Heart left ventricle (tissue), 16 donors: ENCODE measurements at places on chromosomes 2 and 18. TPM values are rescaled to one million over a fixed set of nuclear protein-coding genes. Genes with fewer than 3 reads are reported as not detected.

NTSR2 gene
- total RNA-seq = not detected

YPEL5 gene
- total RNA-seq = 90.6 TPM

CCT4 gene
- total RNA-seq = 58.2 TPM

ARPC2 gene
- total RNA-seq = 131 TPM

DAPL1 gene
- not detected for total RNA-seq

ABCB11 gene
- not detected for total RNA-seq

DNA sequence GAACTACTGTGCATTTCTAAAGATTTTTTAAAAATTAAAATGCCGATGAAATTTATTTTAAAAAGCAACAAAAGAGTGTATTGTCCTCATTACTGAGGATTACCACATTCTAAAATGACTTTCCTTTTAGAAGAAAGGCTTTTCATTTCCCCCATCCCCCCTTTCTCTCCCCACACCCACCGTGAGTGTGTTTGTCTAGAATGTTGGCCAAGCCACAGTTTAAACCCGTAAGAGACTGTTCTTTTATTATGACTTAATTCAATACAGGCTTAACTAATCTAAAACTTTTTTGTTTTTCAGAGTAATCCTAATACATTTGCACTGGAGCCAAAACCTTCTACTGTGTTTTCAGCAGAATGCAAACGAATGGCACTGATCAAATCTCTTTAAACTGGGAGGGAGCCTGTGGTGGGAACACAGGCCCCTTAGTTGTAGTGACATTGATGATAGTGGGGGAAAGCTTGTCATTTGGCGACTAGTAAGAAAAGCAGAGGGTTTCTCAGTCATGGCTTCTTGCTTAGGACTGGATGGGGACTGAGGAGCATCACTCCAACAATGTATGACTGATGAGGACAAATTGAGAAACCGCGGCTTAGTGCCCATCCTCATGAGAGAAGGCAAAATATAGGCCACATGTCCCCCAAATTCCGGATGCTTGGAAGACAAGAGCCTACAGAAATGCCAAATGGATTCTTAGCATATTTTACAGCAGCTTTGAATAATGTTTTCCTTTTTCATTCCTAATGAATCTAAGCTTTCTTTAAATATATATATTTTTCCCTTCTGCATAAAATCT lies 154.0 kb upstream of the SMIM21 start:
- H3K4me3 ChIP-seq = no peak overlapping the region
- no peaks in the 10 kb centered on the region for H3K36me3 ChIP-seq
- H3K4me1 ChIP-seq = no peaks in the 10 kb centered on the region

DNA sequence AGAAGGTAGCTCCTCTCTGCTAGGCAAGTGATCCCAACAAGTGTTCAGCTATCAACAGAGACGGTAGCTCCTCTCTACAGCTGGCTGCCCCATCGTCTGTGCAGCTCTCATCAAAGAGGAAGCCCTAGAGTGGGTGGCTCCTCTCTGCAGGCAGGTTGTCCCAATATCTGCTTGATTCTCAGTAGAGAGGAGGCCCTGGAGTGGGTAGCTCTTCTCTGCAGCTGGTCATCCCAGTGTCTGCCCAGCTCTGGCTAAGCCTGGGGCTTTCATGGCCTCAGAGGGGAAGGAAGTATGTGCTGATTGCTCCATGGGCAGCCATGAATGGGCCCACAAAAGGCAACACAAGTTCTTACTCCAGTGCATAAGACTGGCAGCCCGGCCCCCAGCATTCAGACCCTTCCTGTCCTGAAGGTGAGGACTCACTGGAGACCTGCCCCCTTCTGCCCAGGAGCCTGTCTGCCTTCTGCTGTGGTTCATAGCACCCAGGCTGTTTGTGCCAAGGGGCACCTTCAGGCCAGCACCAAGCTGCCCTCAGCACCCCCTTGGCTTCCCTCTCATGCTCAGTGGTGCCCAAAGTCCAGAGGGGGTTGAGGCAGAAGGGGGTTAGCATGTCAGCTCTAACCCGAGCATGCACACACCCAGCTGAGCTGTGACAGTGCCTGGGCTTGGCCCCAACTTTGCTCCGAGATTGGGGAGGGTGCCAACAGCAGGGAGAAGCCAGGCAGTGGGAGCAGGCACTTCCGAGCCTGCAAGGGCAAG lies 48.9 kb downstream of the CCDC68 start:
- H3K27me3 ChIP-seq = no peaks in the 10 kb centered on the region
- H3K36me3 ChIP-seq = peaks cover 7% of the 10 kb centered on the region
- no peak overlapping the region for H3K27ac ChIP-seq

GRCh38 chr2:48341551-48342133 lies 188.3 kb upstream of the STON1 start:
- H3K4me1 ChIP-seq = no peaks in the 10 kb centered on the region
- H3K27ac ChIP-seq = peak overlapping the region; percentile 23
- DNase-seq = no peak
- no peak overlapping the region for H3K4me3 ChIP-seq

GRCh38 chr2:112680666-112681101 lies 34.9 kb downstream of the SLC20A1 start:
- H3K27me3 ChIP-seq = no peaks in the 10 kb centered on the region
- no peak overlapping the region for H3K27ac ChIP-seq
- no peaks in the 10 kb centered on the region for H3K36me3 ChIP-seq
- DNase-seq = no peak
- no peak overlapping the region for H3K4me3 ChIP-seq
- no peaks in the 10 kb centered on the region for H3K4me1 ChIP-seq

- no peak overlapping the region for H3K27ac ChIP-seq
- H3K4me3 ChIP-seq = no peak overlapping the region
- DNase-seq = no peak
- peaks cover 5% of the 10 kb centered on the region for H3K36me3 ChIP-seq
- peaks cover 26% of the 10 kb centered on the region for H3K4me1 ChIP-seq
Observed at GRCh38 chr2:96824079-96824870, 8.2 kb downstream of the CNNM3 start.

DNA sequence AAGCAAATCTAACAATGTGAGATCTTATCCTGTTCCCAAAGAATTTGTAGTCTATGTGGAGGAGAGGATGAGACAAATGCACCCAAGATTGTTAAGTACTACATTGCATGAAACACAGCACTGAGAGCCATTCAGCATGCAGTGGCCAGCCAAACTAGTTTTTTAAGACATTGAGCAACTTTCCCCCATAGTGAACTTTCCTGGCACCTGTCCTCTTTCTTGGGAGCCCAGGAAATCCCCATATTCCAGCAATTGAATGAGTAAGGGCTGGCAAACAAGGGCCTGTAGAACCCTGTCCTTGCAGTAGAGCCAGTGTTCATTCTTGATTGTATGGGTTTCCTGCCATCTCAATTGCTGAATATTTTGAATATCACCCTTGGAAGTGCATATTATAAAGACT lies 58.8 kb upstream of the FIGN start:
- H3K4me3 ChIP-seq = no peak overlapping the region
- no peak overlapping the region for H3K27ac ChIP-seq

DNA sequence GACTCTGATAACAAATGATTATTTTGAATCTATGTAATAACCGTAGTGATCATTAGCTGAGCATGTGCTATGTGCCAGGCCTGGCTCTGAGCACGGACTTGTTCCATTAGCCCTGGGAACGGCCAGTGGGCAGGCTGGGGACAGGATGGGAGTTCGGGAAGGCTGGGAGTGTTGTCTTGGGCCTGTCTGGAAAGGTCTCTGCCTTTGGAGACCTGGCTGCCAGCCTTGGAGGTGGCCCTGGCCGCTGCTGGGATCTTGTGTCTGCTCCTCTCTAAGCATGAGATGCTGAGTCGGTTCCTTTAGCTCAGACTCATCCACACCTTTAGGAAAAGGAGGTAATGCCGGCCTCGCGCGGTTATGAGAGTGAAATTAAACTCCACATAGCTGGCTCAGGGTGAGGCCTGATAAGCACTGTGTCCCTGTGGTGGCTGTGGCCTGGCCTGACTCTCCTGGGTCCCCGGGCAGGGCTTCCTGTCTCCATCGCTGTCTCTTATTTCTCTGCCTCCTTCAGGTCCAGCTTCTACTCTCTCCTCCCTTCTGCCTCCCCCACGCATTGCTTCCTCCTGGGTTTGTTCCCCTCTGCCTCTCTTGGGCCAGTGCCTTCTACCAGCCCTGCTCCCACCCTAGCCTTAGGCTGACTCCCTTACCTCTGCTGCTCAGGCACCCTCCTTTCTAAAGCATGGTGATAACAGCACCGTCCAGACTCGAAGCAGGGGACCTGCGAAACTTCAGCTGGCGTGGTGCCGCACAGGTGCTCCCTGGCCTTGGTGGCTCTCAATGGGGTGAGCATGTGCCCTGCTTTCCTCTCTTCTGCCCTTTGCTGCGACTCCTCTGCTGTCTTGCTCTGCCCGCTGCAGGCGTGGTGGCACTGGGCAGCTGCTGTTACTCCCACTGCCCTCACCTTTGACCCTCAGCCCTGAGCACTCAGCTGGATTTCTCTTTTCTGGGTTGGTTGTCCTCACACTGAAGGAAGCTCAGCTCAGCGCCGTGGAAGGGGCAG lies 41.8 kb downstream of the NCK2 start:
- H3K4me3 ChIP-seq = no peak overlapping the region
- peaks cover 55% of the 10 kb centered on the region for H3K4me1 ChIP-seq
- peak overlapping the region; percentile 23 for H3K27ac ChIP-seq
- H3K27me3 ChIP-seq = no peaks in the 10 kb centered on the region
- DNase-seq = no peak

- H3K36me3 ChIP-seq = no peaks in the 10 kb centered on the region
- H3K4me3 ChIP-seq = no peak overlapping the region
- no peak for DNase-seq
- no peak overlapping the region for H3K27ac ChIP-seq
- no peaks in the 10 kb centered on the region for H3K4me1 ChIP-seq
Observed at GRCh38 chr2:110866045-110866444, 133.7 kb downstream of the ACOXL start.

- no peak overlapping the region for H3K4me3 ChIP-seq
- no peak overlapping the region for H3K27ac ChIP-seq
- no peaks in the 10 kb centered on the region for H3K4me1 ChIP-seq
Observed at GRCh38 chr18:75433098-75433497, 5.6 kb upstream of the SMIM21 start.

GRCh38 chr18:12295389-12296086 lies 12.5 kb upstream of the TUBB6 start:
- H3K4me3 ChIP-seq = no peak overlapping the region
- no peaks in the 10 kb centered on the region for H3K36me3 ChIP-seq
- H3K4me1 ChIP-seq = no peaks in the 10 kb centered on the region
- no peaks in the 10 kb centered on the region for H3K27me3 ChIP-seq
- DNase-seq = no peak

DNA sequence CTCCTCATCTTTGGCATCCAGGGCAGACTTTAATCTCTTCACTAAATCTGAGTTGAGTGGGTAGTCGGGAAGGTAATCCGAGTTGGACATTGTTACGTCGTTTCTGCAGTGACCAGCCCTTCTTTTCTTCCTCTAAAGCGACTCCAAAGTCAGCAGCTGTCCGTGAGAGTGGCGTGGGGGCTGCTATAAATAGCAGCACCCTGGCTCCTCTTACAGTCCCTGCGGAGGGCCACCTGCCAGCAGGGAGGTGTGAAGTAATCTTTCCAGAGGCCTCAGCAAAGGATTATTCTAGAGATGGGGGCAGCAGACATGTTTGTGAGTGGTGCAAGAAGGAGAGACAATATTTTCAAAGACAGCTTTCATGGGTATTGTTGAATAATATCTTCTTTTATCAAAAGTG lies at the start of gene ASB18:
Gene ASB18, minus strand, starts transcription at position 151 of the 400 bp plus-strand sequence. Its CDS starts 61 bp downstream, at position 90.
- peaks cover 3% of the 10 kb centered on the region for H3K27me3 ChIP-seq
- H3K36me3 ChIP-seq = no peaks in the 10 kb centered on the region
- H3K4me1 ChIP-seq = peaks cover 9% of the 10 kb centered on the region
- H3K4me3 ChIP-seq = peak within 1 kb of the TSS; percentile 63
- peak; percentile 86 for DNase-seq

DNA sequence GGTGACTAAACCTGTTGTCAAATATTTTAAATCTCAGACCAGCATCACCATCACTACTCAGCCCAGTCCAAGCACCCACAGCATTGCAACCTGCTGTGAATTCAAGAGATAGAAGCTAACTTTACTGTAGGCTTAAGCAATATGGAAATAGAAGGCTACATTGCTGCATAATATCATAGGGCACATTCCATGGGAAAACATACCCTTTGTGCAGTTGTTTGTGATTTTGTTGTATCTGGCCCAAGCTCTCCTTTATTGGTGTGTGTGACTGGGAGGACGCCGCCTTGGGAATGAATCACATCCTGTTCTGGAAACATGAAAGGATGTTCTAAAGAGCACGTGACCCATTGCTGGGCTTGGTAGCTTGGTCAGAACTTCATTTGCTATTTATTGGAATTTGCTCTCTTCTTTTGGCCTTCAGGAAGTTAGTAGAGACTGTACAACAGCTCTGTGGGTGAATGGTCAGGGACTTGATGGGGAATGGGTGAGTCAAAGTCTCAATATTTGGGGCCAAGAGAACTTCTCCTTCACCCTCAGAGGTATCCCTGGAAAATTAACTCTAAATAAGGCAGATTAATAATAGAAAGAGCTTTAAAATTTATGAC lies 106.8 kb upstream of the SERPINE2 start:
- peak overlapping the region; percentile 82 for H3K27ac ChIP-seq
- no peak for DNase-seq
- H3K27me3 ChIP-seq = no peaks in the 10 kb centered on the region
- H3K4me1 ChIP-seq = no peaks in the 10 kb centered on the region
- no peaks in the 10 kb centered on the region for H3K36me3 ChIP-seq
- no peak overlapping the region for H3K4me3 ChIP-seq

- H3K4me1 ChIP-seq = no peaks in the 10 kb centered on the region
- no peaks in the 10 kb centered on the region for H3K27me3 ChIP-seq
- no peaks in the 10 kb centered on the region for H3K36me3 ChIP-seq
- no peak for DNase-seq
Observed at GRCh38 chr2:226623587-226624368, 175.8 kb downstream of the IRS1 start.

DNA sequence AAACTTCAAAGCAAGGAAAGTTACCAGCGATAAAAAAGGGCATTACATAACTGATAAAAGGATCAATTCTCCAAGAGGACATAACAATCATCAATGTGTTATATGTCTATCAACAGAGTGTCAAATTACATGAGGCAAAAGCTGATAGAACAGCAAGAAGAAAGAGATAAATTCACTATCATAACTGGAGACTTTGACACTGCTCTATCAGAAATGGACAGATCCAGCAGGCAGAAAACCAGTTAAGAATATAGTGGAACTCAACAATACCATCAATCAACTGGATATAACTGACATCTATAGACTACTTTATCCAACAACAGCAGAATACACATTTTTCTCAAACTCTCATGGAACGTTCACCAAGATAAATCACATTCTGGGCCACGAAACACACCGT lies 65.0 kb downstream of the ROCK2 start:
- H3K27me3 ChIP-seq = no peaks in the 10 kb centered on the region
- no peak for DNase-seq
- H3K4me3 ChIP-seq = no peak overlapping the region
- peaks cover 7% of the 10 kb centered on the region for H3K36me3 ChIP-seq
- no peaks in the 10 kb centered on the region for H3K4me1 ChIP-seq
- H3K27ac ChIP-seq = no peak overlapping the region

DNA sequence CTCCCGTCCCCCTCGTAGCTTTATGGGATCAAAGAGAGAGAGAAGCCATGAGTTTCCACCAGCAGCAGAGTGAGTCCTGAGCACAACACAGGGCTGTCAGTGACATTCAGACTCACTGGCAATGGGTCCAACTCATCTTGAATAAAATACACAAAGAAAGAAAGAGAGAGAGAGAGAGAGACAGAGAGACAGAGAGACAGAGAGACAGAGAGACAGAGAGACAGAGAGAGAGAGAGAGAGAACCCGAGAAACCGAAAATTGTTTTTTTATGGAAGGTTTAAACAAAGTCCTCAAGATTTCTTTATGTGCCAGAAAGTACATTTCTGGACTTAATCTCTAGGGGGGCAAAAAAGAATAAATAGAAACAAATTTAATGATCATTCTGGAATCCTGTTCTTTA lies 11.5 kb upstream of the BCL2 start:
- no peak for DNase-seq
- H3K36me3 ChIP-seq = peaks cover 70% of the 10 kb centered on the region
- no peak overlapping the region for H3K4me3 ChIP-seq
- no peaks in the 10 kb centered on the region for H3K27me3 ChIP-seq
- no peaks in the 10 kb centered on the region for H3K4me1 ChIP-seq
